ENCODE measurements at places on chromosomes 12 and 14.

DNA sequence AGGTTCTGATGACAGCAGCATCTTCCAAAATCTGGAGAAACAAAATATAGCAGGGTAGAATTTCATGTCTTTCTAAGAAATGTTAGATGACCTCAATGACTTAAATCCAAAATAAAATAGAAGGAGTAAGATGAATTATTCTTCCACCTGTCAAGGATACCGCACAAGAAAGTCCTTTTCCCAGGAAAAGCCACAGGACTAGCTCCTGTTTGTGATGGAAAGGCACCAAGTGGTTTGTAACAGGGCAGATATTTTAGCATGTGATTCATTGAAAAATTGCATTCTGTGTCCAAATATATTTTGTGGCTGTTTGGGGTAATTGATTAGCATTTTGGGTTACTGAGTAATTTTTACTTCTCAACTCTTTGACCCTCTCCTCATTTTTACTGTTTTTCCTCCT lies 2.7 kb downstream of the CD163L1 start:
- DNase-seq, result no peak

- DNase-seq, result no peak
Observed at GRCh38 chr14:99550387-99550992, 53.5 kb downstream of the CCDC85C start.

DNA sequence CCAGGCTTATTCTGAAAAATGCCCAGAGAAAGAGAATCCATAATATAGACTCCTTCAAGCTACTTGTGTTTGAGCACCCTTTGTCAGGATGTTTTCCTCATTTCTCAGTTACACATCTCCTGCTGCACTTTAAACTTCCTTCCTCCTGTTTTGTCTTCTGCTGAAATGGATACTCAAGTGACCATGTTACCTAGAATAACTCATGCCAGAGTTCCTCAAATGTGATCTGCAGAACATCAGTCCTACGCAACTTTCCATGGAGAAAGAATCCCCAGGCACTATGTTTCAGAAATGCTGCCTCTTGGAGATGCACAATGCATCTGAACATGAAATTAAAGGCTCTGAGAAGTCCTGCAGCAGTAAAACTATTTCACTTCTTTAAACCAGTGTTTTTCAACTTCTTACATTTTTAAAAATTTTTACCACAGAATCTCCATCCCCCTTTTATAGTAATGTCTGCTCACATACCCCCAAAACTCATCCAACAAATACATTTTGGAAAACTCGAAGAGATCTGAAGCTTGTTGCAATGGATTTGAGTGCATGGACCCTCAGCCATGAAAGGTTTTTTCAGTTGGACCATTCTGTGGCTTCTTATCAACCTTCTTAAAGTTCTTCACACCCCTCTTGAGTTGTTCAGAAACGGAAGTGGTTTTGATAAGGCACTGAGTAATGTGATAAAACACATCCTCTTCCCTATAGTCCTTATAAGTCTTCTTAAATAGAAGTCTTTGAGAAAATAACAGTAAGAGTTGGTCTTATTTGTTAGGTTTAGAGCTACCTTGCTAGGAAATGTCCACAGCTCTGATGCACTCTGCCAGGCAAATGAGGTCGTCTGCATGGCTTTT lies 84.5 kb upstream of the KCNA1 start:
- no peak for DNase-seq

- no peak for DNase-seq
Observed at GRCh38 chr12:52125476-52125900, 46.0 kb downstream of the SMIM41 start.

DNA sequence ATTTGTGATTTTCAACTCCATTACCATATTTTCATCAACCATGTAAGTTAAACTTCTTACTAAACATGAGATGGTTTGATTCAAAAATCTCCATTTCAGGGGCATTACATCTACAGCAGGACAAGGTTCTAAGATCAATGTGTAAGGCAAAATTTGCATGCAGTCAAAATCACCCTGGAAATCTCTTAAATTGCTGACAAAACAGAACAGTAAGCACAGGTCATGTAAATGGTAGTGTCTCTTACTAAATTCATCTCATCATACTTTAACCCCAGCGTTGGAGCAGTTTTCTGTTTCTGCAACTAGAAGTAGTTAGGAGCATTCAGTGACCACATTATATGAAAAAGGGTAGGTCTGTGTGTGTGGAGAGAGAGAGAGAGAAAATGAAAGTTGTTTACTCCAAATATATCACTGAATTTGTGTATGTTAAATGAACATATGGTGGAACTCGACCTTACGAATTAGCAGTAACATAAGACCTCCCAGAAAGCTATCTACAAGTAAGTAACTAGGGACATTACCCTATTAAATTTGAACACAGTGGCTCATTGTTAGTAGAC lies 227.5 kb downstream of the SSPN start:
- DNase-seq, result no peak

DNA sequence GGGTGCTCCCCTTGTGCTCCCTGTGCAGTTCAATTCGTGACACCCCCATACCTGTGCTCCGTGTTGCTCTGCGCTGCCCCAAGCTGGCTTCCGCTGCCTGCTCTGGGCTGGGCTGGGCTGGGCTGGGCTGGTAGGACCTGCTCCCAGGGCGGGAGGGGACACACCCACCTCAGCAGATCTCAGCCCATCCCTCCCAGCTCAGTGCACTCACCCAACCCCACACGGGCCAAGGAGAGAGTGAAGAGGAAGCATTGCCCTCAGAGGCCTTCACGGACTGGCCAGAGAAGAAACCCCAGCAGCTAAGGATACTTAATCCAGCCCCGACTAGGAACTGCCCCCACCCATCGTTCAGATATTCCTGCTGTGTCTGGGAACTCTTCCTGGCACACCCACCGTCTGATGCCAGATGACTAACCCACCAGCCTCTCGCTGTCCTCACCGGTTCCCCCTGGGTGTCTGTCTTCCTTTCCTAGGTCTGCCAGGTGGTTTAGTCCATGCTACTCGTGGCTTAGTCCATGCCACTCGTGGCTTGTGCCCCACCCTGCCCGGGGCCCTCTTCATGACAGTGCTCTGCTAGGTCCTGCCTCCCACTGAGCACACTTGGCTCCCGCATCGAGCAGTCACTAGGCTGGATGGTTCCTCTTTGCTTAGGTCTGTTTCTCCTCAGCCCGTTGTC lies at the start of gene LPAR5:
Gene LPAR5 (minus strand): TSS at position 104 of the 676 bp plus-strand sequence. CDS start 14,711 bp downstream, outside the sequence.
- no peak for DNase-seq

DNA sequence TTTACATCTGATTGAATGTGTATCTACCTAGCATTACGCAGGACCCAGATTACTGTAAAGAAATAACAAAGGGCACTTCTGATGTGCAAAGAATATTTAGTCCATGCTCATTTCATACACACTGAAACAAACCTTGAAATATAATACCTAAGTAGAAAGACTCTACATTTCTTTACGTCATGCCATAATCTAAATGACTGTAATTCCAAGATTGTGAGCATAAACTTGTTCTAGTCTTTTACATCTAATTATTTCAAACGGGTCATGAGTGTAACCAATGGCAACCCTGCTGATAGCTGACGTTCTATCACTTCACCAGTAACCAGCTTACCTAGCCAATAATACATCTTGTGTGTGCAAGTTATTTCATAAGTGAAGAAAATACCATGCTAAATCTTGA lies 433.8 kb downstream of the PRKD1 start:
- no peak for DNase-seq

- no peak for DNase-seq
Observed at GRCh38 chr12:27006797-27007467, 7.3 kb downstream of the TM7SF3 start.

GRCh38 chr12:2231956-2232355 lies 179.2 kb downstream of the CACNA1C start:
- no peak for DNase-seq

Measured in activated CD4-positive, CD25-positive, alpha-beta regulatory T cell treated with anti-CD3 and anti-CD28 coated beads, Interleukin-2, amount 50 U/mL, for 16 hours (primary cell).